ENCODE measurements at places on chromosomes 7 and 10.

GRCh38 chr7:103446049-103446520 lies at the start of gene SLC26A5:
Gene SLC26A5 (minus strand): TSS chr7:103446207. CDS start chr7:103421514, 24,693 bp downstream.
- DNase-seq, result peak; percentile 15

- DNase-seq, result no peak
Measured at GRCh38 chr10:80612261-80612660, 74.6 kb downstream of the SH2D4B start.

DNA sequence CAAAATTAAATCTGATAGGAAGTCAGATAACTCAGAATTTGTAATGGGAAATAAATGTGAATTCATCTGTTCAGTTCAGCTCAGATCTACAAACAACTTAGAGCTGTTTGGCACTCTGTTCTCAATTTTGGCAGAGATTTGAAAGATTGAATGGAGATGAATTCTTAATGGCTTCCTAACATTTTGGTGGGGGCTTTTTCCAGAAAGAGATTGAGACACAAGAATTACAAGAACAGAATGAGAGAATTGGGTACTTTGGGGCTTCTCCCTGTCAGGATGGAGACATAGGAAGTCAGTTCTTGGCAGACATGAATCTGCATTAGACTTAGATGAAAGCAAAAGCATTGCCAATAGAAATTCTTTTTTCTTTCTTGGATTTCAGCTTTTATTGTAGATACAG lies 39.0 kb upstream of the PTPRZ1 start:
- no peak for DNase-seq

- no peak for DNase-seq
Measured at GRCh38 chr10:104452977-104453376, 99.3 kb downstream of the CFAP58 start.

GRCh38 chr7:7771452-7771851 lies 53.0 kb upstream of the RPA3 start:
- DNase-seq, result no peak

GRCh38 chr7:35463751-35464150 lies 209.9 kb upstream of the TBX20 start:
- no peak for DNase-seq

DNA sequence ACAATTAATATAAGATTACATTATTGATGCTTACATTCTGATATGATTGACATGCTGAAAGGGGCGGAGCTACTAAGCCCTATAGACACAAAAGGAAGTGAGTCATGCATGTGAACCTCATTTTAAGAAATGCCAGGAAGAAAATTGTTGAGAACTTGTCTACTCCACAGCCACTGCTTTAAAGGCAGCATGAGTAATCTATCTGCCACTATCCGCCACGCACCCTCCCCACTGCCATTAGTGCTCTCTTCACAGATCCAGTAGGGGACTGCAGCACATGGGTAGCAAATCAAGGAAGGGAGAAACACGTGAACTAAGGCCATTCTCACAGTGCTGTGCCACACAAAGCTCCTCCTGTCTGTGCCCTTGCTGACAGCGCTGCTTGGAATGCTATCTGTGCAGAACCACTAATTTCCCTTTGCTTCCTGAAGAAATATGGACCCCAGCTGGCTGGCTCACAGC lies 524.8 kb downstream of the GRM8 start:
- no peak for DNase-seq

DNA sequence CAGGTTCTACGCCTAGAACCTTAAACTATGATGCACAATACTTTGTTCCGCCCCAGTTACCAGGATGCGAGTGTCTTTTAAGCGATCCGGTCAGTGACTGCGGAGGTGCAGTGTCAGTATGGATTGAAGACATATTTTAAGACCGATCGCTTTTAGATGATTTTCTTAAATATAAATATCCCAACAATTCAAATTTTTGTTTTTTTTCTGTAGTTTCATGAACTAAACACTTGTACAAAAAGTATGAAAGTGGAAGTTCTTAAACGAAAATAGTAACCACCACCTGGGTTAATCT lies 835 bp downstream of the COMMD3 start:
- no peak for DNase-seq

DNA sequence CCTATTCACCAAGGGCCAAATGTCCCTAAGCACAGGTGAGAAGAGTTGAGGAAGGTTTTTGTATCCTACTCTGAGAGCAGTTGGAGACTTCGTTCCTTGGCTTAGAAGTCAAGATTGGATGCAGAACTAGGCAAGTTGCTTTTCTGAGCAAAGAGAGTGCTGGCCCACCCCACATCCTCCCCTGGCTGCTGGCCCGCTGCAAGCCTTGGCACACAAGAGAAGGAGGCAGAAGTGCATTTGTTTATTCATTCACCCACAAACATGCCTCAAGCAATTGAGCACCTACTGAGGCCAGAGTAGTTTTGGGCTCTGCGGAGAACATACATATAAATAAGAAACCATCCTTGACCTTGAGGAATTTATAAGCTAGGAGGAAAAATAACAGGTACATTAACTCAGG lies 318.9 kb downstream of the KCNMA1 start:
- no peak for DNase-seq

- DNase-seq, result no peak
Measured at GRCh38 chr7:39621784-39622411, 1.5 kb upstream of the RALA start.

- no peak for DNase-seq
Measured at GRCh38 chr7:18978108-18978495, 139.3 kb downstream of the TWIST1 start.

- DNase-seq, result peak; percentile 43
Measured at GRCh38 chr7:83162402-83163256, at the start of gene PCLO. Gene PCLO (minus strand): TSS chr7:83162884. CDS start chr7:83162592, 292 bp downstream.

DNA sequence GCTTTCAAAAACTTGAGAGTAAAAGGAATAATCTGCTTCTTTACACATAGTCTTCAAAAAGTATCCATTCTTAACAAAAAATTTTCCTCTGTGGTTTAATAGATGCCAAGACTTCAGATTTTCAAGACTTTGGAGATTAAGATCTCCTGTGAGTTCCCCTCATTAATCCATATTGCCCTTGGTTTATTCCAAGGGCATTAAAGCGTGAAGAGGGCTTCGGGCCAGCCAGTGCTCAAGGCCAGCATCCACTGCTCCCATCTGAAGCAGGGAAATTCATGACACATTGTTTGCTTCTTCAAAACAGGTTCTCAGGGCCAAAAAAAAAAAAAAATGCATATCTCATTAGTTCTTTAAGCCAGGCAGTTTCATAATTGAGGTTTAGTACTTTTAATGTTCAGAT lies 137.3 kb upstream of the RHOBTB1 start:
- DNase-seq, result no peak

DNA sequence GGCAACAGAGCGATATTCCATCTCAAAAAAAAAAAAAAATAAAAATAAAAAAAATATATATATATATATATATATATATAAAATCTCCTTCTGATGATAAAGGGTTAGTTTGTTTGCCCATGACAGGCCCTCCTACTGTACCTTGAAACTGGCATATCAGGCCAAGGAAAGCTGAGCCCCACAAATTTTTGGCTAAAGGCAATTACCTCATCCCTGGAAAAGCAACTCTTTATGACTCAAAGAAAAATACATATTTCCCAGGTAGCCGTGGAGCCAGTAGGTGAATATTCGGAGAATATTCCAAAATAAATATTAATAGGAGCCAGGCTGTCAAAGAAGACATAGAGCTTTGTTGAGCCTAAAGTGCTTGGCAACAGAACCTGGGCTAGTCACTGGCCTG lies 245.1 kb downstream of the GALNT17 start:
- no peak for DNase-seq

DNA sequence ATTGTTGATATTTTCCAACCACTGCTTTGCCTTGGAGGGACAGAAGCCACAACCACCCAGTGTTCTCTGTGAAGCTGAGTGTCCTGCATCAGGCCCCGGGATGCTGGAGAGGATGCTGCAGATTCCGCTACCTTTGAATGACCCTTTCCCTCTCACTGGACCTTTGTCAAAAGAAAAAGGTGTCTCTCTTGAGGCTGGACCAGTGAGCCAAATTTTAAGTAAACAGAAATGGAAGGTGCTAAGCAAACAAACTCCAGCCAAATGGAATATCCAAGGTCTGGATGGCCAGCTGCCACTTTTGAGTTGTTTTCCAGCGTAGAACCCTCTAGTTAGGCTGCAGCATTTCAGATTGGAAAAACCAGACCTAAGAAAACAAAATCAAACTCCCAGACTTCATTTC lies 145.5 kb downstream of the TRIL start:
- DNase-seq, result no peak

GRCh38 chr10:63376560-63377304 lies 89.0 kb downstream of the JMJD1C start:
- no peak for DNase-seq

- no peak for DNase-seq
Measured at GRCh38 chr7:113405296-113406056, 287.1 kb upstream of the SMIM30 start.

Measured in stimulated activated CD4-positive, alpha-beta T cell treated with anti-CD3 and anti-CD28 coated beads, Interleukin-4, amount 100 ng/mL, for 4 hours (primary cell).